ENCODE measurements at places on chromosomes 6 and 20.

GRCh38 chr20:12036142-12036541 lies 118.4 kb downstream of the BTBD3 start:
- no peak for DNase-seq

DNA sequence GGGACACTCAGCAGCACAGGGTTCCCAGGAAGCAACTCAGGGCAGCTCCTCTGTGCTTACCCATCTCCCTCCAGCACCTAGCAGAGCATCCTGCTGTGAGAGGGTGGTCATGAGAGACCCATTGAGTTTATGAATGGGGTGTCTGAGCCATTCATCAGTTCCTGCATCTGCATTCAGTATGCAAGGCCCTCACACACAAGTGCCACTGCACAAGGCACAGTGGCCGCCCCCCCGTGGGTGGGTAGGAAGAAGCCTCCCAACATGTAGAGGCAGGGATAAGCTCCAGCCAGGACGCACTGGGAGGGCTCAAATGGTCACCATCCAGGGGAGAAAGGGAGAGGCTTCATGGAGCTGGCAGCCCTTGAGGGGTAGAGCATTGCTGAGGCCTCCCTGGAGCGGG lies 43.0 kb downstream of the FOXP4 start:
- no peak for DNase-seq

- DNase-seq, result no peak
These were observed 78.4 kb downstream of the GMPR start for GRCh38 chr6:16316741-16317251.

- no peak for DNase-seq
These were observed 247.3 kb downstream of the MAFB start for GRCh38 chr20:40441771-40442170.

- no peak for DNase-seq
These were observed 101.9 kb downstream of the VEGFA start for GRCh38 chr6:43871933-43872332.

Measured in NK-92 treated with Interleukin-12 subunit alpha and Interleukin-12 subunit beta, amount 100 ng/mL, for 24 hours (cell line).